ENCODE measurements at places on chromosomes 1 and 21. TPM values are rescaled to one million over a fixed set of nuclear protein-coding genes. Genes with fewer than 3 reads are reported as not detected.

Gene MYOM3
- not detected for total RNA-seq

Gene UCHL5
- 40.0 TPM for total RNA-seq

Gene ELF3
- under 0.01 TPM for total RNA-seq

Gene SMCP
- not detected for total RNA-seq

Gene SOD1
- 400 TPM for total RNA-seq

Gene TAS1R3
- 0.50 TPM for total RNA-seq

Gene CYP4X1
- total RNA-seq: 0.17 TPM

Gene SLC25A24
- 42.3 TPM for total RNA-seq

Gene TSSK3
- total RNA-seq: 1.0 TPM

Gene CR1L
- total RNA-seq: not detected

Gene SLC45A1
- 4.8 TPM for total RNA-seq

Gene YTHDF2
- total RNA-seq: 61.7 TPM

Gene RAB3B
- 29.5 TPM for total RNA-seq

Gene EFNA3
- total RNA-seq: 1.3 TPM

Gene GBP1
- total RNA-seq: 25.5 TPM

Gene GBP6
- 0.15 TPM for total RNA-seq

Gene VANGL1
- total RNA-seq: 11.9 TPM

Gene KRTAP19-3
- total RNA-seq: not detected

Gene SLC22A15
- 7.6 TPM for total RNA-seq

Gene RCC2
- total RNA-seq: 39.7 TPM

Gene ABCA4
- not detected for total RNA-seq

Gene LRRC39
- 0.33 TPM for total RNA-seq

Gene NTRK1
- total RNA-seq: not detected

Gene CFAP107
- under 0.01 TPM for total RNA-seq

Measured in smooth muscle cell of trachea (primary cell).